ENCODE measurements at places on chromosomes 3 and 15. TPM values are rescaled to one million over a fixed set of nuclear protein-coding genes. Genes with fewer than 3 reads are reported as not detected.

DNA sequence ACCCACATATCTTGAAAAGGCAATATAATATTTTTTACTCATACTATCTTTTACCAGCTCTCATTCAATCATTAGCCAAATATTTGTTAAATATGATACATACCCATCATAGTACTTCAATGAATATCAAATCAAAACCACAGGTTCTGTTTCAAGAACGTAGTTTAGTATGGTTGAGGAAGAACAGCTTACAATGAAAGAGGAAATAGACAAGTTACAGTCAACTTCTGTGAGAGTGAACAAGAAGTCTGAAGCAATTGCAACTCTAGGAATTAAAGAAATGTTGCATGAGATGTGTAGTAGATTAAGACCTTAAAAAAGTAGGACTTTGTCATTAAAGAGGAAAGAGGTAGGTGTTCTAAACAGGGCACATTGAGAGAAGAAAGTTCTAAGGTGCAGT, 9.3 kb downstream of the BCHE start:
- no peaks in the 10 kb centered on the region for H3K4me1 ChIP-seq
- H3K27ac ChIP-seq = no peak overlapping the region
- no peak overlapping the region for H3K4me3 ChIP-seq
- no peak for DNase-seq

DNA sequence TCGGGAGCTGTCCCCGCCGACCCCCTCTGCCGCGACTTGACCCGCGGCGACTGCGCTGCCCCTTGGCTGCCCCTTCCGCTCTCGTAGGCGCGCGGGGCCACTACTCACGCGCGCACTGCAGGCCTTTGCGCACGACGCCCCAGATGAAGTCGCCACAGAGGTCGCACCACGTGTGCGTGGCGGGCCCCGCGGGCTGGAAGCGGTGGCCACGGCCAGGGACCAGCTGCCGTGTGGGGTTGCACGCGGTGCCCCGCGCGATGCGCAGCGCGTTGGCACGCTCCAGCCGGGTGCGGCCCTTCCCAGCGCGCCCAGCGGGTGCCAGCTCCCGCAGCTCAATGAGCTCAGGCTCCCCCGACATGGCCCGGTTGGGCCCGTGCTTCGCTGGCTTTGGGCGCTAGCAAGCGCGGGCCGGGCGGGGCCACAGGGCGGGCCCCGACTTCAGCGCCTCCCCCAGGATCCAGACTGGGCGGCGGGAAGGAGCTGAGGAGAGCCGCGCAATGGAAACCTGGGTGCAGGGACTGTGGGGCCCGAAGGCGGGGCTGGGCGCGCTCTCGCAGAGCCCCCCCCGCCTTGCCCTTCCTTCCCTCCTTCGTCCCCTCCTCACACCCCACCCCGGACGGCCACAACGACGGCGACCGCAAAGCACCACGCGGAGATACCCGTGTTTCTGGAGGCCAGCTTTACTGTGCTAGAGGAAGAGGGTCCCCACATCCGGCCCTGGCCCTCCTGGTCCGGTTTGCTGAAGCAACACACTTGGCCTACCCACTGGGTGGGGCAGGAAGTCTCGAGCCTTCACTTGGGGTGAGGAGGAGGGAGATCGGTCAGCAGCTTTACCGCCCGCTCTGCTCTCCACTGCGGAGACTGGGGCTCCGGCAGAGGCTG, at the start of gene RASSF1:
Gene RASSF1, minus strand, starts transcription at position 389 of the 882 bp plus-strand sequence. Its CDS starts 31 bp downstream, at position 358.
- H3K4me3 ChIP-seq = peak within 1 kb of the TSS; percentile 95
- DNase-seq = peak; percentile 89
- H3K4me1 ChIP-seq = peaks cover 47% of the 10 kb centered on the region
- H3K27me3 ChIP-seq = no peaks in the 10 kb centered on the region

The SEMA4B gene
- total RNA-seq = 48.7 TPM

The MST1R gene
- 46.2 TPM for total RNA-seq

Measured in upper lobe of right lung (tissue), 1 donor.